ENCODE measurements at places on chromosomes 6 and 20. TPM values are rescaled to one million over a fixed set of nuclear protein-coding genes. Genes with fewer than 3 reads are reported as not detected.

DNA sequence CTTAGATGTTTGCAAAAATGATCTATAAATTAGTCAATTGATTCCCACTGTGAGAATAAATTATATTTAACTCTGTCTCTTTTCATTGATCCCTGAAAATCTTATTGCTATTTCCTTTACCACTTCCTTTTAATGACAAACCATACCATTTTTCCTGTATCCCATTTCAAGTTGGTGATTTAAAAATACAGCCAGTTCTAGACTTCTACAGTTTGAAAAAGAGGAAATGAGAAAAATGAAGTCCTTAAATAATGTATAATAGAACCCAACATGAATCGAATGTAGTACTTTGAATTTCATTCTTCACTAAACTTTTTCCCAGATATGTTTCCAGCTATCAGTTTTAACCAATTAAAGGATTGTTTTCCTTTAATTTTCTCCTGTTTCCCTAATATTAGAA lies 29.5 kb upstream of the SDHAF4 start:
- no peak for DNase-seq
- no peaks in the 10 kb centered on the region for H3K4me1 ChIP-seq
- H3K27me3 ChIP-seq, result no peaks in the 10 kb centered on the region
- H3K27ac ChIP-seq, result no peak overlapping the region
- peaks cover 32% of the 10 kb centered on the region for H3K36me3 ChIP-seq

GRCh38 chr6:17013701-17014100 lies 88.1 kb upstream of the STMND1 start:
- peaks cover 7% of the 10 kb centered on the region for H3K4me1 ChIP-seq
- no peak for DNase-seq
- H3K36me3 ChIP-seq, result no peaks in the 10 kb centered on the region
- H3K27ac ChIP-seq, result no peak overlapping the region
- H3K27me3 ChIP-seq, result no peaks in the 10 kb centered on the region
- H3K4me3 ChIP-seq, result no peak overlapping the region

DNA sequence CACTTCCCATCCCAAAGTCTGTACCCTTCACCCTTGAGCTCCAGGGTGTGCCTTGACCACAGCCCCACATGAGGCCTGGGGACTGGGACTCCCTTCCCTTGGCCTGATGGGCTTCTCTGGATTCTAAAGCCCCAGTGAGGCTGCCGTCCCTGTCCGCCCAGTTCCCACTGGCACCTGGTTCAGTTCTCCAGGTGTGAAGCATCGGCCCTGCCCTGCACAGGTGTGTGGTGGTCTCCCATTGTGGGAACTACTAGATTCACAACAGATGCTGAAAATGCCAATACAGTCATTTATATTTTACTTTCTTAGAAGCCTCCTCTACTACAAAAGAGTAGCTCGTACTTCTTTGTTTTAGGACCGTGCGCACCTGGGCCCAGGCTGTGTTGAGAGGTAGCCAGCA lies 72.8 kb downstream of the TTLL2 start:
- H3K27ac ChIP-seq, result no peak overlapping the region
- H3K27me3 ChIP-seq, result no peaks in the 10 kb centered on the region
- H3K36me3 ChIP-seq, result no peaks in the 10 kb centered on the region
- H3K4me1 ChIP-seq, result no peaks in the 10 kb centered on the region

- H3K27me3 ChIP-seq, result peaks cover 29% of the 10 kb centered on the region
- H3K4me1 ChIP-seq, result peaks cover 12% of the 10 kb centered on the region
- no peak overlapping the region for H3K27ac ChIP-seq
- no peak overlapping the region for H3K4me3 ChIP-seq
- H3K36me3 ChIP-seq, result no peaks in the 10 kb centered on the region
Observed at GRCh38 chr20:2691127-2691526, 1.5 kb upstream of the EBF4 start.

- H3K4me3 ChIP-seq, result peak overlapping the region; percentile 66
- H3K36me3 ChIP-seq, result peaks cover 12% of the 10 kb centered on the region
- DNase-seq, result no peak
Observed at GRCh38 chr6:35919085-35919826, 1.6 kb downstream of the SRPK1 start.

- peak overlapping the region; percentile 68 for H3K4me3 ChIP-seq
- no peaks in the 10 kb centered on the region for H3K27me3 ChIP-seq
- no peak for DNase-seq
- peaks cover 3% of the 10 kb centered on the region for H3K36me3 ChIP-seq
- H3K4me1 ChIP-seq, result peaks cover 48% of the 10 kb centered on the region
- H3K27ac ChIP-seq, result peak overlapping the region; percentile 90
Observed at GRCh38 chr6:33076406-33076934, 680 bp downstream of the HLA-DPB1 start.

DNA sequence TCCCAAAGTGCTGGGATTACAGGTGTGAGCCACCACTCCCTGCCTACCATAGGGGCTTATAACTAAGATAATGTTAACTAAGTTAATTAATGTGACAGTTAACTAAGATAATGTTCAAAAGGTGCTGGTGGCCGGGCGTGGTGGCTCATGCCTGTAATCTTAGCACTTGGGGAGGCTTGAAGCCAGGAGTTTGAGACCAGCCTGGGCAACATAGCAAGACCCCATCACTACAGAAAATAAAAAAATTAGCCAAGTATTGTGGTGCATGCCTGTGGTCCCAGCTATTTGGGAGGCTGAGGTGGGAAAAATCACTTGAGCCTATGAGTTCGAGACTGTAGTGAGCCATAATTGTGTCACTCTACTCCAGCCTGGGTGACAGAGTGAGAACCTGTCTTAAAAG lies 32.8 kb upstream of the SRF start:
- H3K4me1 ChIP-seq, result peaks cover 3% of the 10 kb centered on the region
- H3K36me3 ChIP-seq, result peaks cover 8% of the 10 kb centered on the region
- no peak overlapping the region for H3K27ac ChIP-seq

DNA sequence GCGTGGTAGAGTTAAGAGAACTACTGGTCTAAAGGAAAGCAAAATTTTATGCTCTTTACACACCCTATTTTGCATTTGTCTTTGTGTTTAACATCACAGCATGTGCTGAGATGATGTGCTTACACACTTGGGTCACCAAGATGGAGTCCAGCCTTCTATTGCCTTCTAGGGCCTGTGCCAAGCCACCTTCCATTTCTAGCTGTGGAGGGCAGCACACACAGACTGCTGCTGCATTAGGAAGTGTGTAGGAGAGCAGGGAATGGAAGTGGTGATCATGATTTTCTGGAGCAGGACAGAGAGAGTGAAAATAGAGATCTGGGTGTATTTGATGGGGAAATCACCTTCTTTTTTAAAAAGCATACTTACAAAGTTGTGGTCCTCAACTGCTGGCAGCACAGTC lies 191.6 kb downstream of the SOX4 start:
- no peak for DNase-seq
- no peaks in the 10 kb centered on the region for H3K27me3 ChIP-seq
- H3K27ac ChIP-seq, result no peak overlapping the region
- no peaks in the 10 kb centered on the region for H3K4me1 ChIP-seq
- no peak overlapping the region for H3K4me3 ChIP-seq
- no peaks in the 10 kb centered on the region for H3K36me3 ChIP-seq

GRCh38 chr6:148055419-148055818 lies 287.2 kb upstream of the SASH1 start:
- no peak overlapping the region for H3K27ac ChIP-seq
- no peaks in the 10 kb centered on the region for H3K27me3 ChIP-seq
- no peak for DNase-seq
- no peaks in the 10 kb centered on the region for H3K4me1 ChIP-seq
- H3K4me3 ChIP-seq, result no peak overlapping the region
- H3K36me3 ChIP-seq, result no peaks in the 10 kb centered on the region

DNA sequence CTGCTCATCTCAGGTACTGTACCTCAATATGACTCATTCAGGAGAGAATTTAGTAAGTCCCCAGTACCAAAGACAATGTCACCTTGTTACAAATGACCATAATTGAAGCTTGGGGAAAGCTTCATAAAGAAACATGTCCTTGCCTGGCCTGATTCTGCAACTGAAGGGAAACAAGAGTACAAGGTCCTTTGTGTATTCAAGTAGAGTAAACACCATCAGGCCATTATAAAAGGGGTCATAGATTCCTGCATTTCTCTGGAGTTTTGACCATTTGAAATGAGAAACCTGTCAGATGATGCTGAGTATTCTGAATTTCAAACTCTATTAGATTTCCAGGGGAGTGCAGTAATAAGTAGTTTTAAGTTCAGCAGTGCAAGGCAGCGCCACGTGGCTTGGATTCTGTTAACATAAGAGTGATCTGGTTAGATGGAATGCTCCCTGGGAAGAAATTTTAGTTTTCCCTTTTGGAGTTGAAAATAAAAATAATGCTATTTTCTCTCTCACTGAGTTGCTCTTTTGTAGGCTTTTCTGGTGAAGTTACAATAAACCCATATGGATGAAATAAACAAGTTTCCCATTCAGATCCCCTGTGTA lies 1054.3 kb downstream of the EPHA7 start:
- H3K27ac ChIP-seq, result no peak overlapping the region
- H3K4me3 ChIP-seq, result no peak overlapping the region
- no peak for DNase-seq
- H3K4me1 ChIP-seq, result no peaks in the 10 kb centered on the region

GRCh38 chr6:47650553-47651432 lies 47.6 kb upstream of the ADGRF4 start:
- no peaks in the 10 kb centered on the region for H3K36me3 ChIP-seq
- H3K4me3 ChIP-seq, result no peak overlapping the region
- no peak for DNase-seq
- H3K27ac ChIP-seq, result no peak overlapping the region

- no peak overlapping the region for H3K27ac ChIP-seq
- H3K27me3 ChIP-seq, result no peaks in the 10 kb centered on the region
- H3K36me3 ChIP-seq, result no peaks in the 10 kb centered on the region
Observed at GRCh38 chr6:13194852-13195251, 133.5 kb downstream of the TBC1D7 start.

GRCh38 chr6:125114248-125114858 lies 39.2 kb upstream of the TPD52L1 start:
- DNase-seq, result no peak
- H3K4me1 ChIP-seq, result no peaks in the 10 kb centered on the region
- no peak overlapping the region for H3K4me3 ChIP-seq
- no peak overlapping the region for H3K27ac ChIP-seq
- H3K27me3 ChIP-seq, result no peaks in the 10 kb centered on the region

DNA sequence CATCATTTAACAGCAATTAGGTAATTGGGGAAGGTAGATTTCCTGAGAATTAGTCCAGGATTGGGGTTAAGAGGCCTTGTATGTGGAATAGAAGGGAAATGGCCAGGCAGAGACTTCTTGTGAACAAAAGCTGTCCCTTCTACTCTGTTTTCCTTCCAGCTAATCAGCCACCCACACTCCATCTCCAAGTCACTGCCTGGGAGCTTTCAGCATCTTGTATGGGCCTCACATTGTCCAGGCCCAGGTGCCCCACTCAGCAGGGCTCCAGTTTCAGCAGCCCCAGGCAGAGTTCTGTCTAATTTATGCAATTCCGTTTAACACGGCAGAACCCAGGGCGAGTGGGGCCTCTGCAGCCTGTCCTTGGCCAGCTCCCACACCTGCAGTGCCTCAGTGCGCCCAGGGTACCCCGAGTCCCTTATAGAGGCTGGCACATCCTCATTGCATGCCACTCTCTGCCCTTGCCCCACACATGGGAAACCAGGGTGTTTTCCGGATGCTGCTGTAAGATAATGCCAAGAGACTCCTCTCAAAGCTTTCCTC lies 113.0 kb downstream of the EDN3 start:
- DNase-seq, result no peak
- peaks cover 27% of the 10 kb centered on the region for H3K27me3 ChIP-seq
- H3K36me3 ChIP-seq, result no peaks in the 10 kb centered on the region
- H3K4me3 ChIP-seq, result no peak overlapping the region

DNA sequence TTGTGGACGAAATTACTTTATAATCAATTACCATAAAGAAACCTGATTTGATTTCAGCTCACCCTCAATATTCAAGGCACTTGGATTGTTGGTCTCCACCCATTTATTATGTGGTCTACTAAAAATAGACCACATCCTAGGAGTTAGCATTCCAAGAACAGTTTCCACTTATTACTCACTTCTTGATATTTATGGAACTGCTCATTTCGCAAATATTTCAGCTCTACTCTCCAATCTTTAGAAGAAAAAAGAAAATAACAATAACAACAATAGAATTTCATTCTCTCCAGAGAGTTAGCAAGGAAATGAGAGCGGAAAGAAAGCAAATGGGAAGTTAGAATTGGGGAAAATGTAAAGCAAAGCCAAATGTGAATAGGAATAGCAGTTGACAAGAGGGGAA lies 26.2 kb upstream of the HDAC2 start:
- no peaks in the 10 kb centered on the region for H3K27me3 ChIP-seq
- DNase-seq, result no peak
- no peak overlapping the region for H3K27ac ChIP-seq
- H3K36me3 ChIP-seq, result no peaks in the 10 kb centered on the region

- no peaks in the 10 kb centered on the region for H3K27me3 ChIP-seq
- H3K27ac ChIP-seq, result no peak overlapping the region
- DNase-seq, result no peak
Observed at GRCh38 chr6:87171938-87172633, 16.7 kb downstream of the ZNF292 start.

DNA sequence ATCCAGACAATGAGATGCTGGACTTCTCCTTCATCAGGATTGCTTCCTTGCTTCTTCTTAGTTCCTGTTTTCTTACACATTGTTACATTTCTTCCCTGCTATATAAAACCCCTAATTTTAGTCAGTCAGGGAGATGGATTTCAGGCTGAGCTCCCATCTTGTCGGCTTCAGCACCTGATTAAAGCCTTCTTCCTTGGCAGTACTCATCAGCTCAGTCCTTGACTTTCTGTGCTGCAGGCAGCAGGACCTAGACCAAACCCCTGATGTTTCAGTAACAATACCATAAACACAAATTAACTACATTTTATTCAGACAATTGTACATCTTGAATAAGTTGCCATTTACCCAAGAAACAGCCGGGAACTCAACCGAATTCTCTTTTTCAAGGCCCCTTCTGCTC lies 156.4 kb upstream of the RREB1 start:
- H3K36me3 ChIP-seq, result no peaks in the 10 kb centered on the region
- H3K27me3 ChIP-seq, result no peaks in the 10 kb centered on the region
- no peaks in the 10 kb centered on the region for H3K4me1 ChIP-seq
- H3K27ac ChIP-seq, result no peak overlapping the region
- no peak overlapping the region for H3K4me3 ChIP-seq

- no peaks in the 10 kb centered on the region for H3K4me1 ChIP-seq
- DNase-seq, result no peak
- no peaks in the 10 kb centered on the region for H3K36me3 ChIP-seq
- peak overlapping the region; percentile 14 for H3K27ac ChIP-seq
Observed at GRCh38 chr20:57108742-57109570, 157.5 kb downstream of the BMP7 start.

GRCh38 chr6:44004136-44004535 lies 123.1 kb downstream of the MRPL14 start:
- no peak overlapping the region for H3K27ac ChIP-seq
- H3K4me1 ChIP-seq, result peaks cover 14% of the 10 kb centered on the region
- peaks cover 42% of the 10 kb centered on the region for H3K27me3 ChIP-seq
- H3K36me3 ChIP-seq, result no peaks in the 10 kb centered on the region
- H3K4me3 ChIP-seq, result no peak overlapping the region

- no peaks in the 10 kb centered on the region for H3K4me1 ChIP-seq
- peaks cover 7% of the 10 kb centered on the region for H3K27me3 ChIP-seq
- no peak overlapping the region for H3K27ac ChIP-seq
- no peaks in the 10 kb centered on the region for H3K36me3 ChIP-seq
- no peak for DNase-seq
Observed at GRCh38 chr20:24018796-24019195, 30.2 kb upstream of the GGTLC1 start.

- H3K27me3 ChIP-seq, result peaks cover 39% of the 10 kb centered on the region
- H3K4me3 ChIP-seq, result peak overlapping the region; percentile 51
- peaks cover 16% of the 10 kb centered on the region for H3K4me1 ChIP-seq
Observed at GRCh38 chr20:3681352-3681930, 369 bp downstream of the ADAM33 start.

Gene DEFB124
- total RNA-seq, result not detected

Gene NRN1
- 15.0 TPM for total RNA-seq

Gene TEAD3
- total RNA-seq, result 17.0 TPM

Gene MYH7B
- total RNA-seq, result 0.56 TPM

Gene GPX5
- total RNA-seq, result not detected

Gene TMC2
- 0.92 TPM for total RNA-seq

Gene GNAS-AS1
- total RNA-seq, result 0.97 TPM

Gene SEMG1
- not detected for total RNA-seq

Gene SRSF12
- not detected for total RNA-seq

Gene PDYN
- not detected for total RNA-seq

Data from lower lobe of right lung (tissue), 2 donors.